ENCODE measurements at places on chromosomes 3 and 15. TPM values are rescaled to one million over a fixed set of nuclear protein-coding genes. Genes with fewer than 3 reads are reported as not detected.
A peak's percentile ranks its signal among the peaks of the same experiment; 100 is the strongest.

- no peak for DNase-seq
Measured at GRCh38 chr3:27360113-27361078, 8.8 kb downstream of the NEK10 start.

The XYLB gene
- total RNA-seq: 0.91 TPM

The TMCC1 gene
- 28.3 TPM for total RNA-seq

The ADAMTS7 gene
- total RNA-seq: 24.2 TPM

GRCh38 chr3:101484805-101485620, 28.0 kb downstream of the SENP7 start:
- DNase-seq: no peak

- DNase-seq: no peak
Measured at GRCh38 chr3:40763807-40764206, 239.0 kb downstream of the ZNF621 start.

The GCSAM gene
- total RNA-seq: 0.25 TPM

DNA sequence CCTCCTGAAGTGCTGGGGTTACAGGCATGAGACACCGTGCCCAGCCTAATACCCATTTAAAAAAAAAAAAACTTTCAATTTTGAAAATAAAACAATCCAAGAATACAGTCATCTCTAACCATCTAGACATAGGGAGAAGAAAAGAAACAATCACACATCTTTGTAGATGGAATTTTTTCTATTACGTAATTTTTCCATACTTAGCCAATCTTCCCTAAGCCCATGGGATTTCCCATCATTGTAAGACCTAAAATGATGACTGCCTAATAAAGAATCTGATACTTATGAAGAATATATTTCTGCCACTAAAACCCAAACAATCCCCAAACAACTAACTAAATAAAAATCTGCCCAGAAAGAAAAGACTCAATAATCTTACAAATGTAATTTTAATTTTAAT, 88.7 kb downstream of the CBLB start:
- no peak for DNase-seq

The ADPRH gene
- 9.8 TPM for total RNA-seq

The GOLGA8T gene
- 0.47 TPM for total RNA-seq

GRCh38 chr3:43709022-43709421, 18.3 kb downstream of the ABHD5 start:
- DNase-seq: no peak

DNA sequence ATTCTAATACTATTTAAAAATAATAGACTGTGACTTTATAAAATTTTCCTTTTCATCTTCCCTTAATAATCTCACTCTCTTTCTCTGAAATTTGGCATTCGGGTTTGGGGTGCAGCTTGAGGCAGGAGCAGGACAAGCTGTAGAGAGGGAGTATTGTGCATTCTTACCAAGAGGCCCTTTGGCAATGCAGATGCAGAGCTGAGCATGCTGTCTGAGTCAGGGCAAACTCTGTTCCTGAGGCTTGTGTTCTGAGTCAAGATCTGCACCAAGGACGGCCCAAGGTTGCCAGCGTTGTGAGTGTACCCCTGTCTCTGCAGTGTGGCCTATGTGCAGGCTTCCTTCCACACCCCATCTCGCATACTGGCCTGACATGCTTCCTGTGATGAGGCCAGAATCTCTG, 343.8 kb upstream of the FRG2C start:
- no peak for DNase-seq

- DNase-seq: no peak
Measured at GRCh38 chr3:184172681-184173373, 1.8 kb upstream of the AP2M1 start.

DNA sequence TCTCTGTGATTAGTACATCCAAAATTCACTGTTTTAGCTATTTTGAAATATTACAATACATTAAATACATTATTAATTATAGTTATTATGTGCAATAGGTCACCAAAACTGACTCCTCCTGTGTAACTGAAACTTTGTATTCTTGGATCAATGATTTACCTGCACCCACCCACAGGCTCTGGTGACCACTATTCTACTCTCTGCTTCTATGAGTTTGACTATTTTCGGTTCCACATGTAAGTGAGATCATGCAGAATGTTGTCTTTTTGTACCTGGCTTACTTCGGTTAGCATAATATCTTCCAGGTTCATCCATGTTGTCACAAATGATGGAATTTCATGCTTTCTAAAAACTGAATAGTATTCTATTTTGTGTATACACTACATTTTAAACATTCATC, 43.8 kb downstream of the SLC2A2 start:
- DNase-seq: no peak

- DNase-seq: no peak
Measured at GRCh38 chr3:458653-459310, 262.2 kb downstream of the CHL1 start.

DNA sequence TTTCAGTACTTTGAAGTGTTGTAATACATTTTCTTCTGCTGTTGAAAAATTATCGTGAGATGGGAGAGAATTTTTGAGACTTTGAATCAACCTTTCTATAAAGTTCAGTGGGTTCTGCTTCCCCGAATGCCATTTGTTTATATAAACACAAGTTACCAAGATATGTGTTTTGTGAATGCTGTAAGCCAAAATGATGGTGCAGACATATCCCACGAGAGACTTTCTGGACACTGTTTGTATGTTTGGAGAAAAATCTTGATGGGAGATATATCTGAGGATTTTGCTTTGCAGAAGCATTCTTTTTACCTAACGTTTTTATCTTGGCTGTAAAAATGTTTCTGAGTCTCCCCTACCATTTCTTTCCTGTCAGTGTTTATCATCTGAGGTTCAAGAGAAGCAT, 526.6 kb upstream of the ZNF717 start:
- no peak for DNase-seq

The KLHL40 gene
- 0.22 TPM for total RNA-seq

- DNase-seq: peak; percentile 32
Measured at GRCh38 chr15:31392761-31393401, 66.2 kb downstream of the KLF13 start.

DNA sequence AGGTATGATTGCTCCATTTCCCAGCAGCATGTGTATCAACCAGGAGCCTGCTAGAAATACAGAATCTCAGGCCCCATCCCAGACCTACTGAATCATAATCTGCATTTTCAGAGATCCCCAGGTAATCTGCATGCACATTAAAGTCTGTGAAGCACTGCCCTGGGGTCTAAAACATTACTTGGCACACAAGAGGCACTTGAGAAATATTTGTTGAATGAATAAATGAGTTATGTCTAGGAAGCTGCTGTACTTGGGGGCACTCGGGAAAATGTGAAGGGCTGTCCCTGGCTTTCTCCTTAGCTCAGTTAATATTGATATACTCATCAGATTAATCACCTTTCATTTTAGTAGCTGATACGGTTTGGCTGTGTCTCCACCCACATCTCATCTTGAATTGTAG, 184.4 kb downstream of the RORA start:
- no peak for DNase-seq

DNA sequence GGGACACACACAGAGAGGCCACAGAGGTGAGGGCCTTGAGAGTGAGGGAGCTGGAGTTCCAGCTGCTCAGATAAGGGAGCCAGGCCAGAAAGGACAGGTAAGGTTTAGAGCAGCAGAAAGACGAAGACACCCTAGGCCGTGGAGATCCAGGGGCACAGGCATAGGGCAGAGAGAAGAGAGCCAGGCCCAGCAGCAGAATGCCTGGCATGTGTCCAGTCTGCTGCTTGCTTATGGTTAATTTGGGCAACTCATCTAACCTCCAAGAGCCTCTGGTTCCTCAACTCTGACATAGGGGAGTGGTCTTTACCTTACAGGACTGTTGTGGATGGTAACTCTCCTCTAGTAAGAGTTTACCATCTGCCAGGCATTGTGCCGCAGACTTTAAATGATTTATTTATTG, 35.9 kb downstream of the STARD5 start:
- no peak for DNase-seq

DNA sequence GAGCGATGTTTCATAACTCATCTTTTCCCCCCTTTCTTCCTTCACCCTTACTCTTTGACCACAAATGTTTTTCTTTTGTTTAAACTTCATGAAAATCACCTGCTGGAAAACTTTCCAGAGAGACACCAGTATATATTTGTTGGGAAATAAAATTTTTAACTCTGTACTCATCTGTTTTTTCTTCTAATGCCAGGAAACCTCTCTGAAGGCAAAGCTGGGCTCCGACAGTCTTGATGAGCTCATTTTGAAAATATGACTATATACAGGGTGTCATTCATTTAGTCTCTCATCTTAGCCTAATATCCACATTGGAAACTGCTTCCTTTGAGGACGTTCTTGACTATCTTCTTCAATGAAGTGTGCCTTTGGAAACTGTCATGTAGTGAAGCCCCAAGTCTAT, 339.6 kb upstream of the ROBO2 start:
- no peak for DNase-seq

The GOLGA8B gene
- 11.8 TPM for total RNA-seq

GRCh38 chr3:142664311-142664710, 59.5 kb upstream of the TRPC1 start:
- DNase-seq: no peak

The MLF1 gene
- 200 TPM for total RNA-seq

The CYP8B1 gene
- not detected for total RNA-seq

DNA sequence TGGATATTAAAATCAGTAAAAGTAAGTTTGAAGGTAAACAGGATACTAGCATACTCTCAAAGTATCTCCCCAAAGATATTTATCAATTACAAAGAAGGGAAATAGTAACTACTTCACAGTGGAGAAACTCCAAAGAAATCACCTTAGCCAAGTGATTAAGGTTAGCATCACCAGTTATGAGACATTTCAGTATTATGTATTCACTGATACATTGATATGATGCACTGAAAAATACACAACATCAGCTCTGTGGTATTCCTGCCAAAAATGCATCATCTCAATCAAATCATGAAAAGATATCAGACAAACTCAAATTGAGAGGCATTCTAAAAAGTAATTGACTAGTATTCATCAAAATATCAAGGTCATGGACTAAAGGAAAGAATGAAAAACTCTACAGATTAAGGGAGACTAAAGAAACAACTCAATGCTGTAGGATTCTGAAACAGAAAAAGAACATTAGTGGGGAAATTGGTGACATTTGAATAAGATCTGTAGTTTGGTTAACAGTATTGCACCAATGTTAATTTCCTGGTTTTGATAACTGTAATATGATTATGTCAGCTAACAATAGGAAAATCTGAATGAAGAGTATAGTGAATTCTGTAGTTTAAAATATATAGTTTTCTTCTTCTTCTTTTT, 215.4 kb downstream of the UACA start:
- DNase-seq: no peak

- no peak for DNase-seq
Measured at GRCh38 chr3:141646760-141647561, 91.1 kb upstream of the RNF7 start.

The POLG gene
- total RNA-seq: 31.1 TPM

The ABHD10 gene
- 62.7 TPM for total RNA-seq

The TTC21A gene
- total RNA-seq: 2.1 TPM

The UNC13C gene
- 0.22 TPM for total RNA-seq

The TMC3 gene
- total RNA-seq: not detected

The FAM3D gene
- total RNA-seq: 0.16 TPM

DNA sequence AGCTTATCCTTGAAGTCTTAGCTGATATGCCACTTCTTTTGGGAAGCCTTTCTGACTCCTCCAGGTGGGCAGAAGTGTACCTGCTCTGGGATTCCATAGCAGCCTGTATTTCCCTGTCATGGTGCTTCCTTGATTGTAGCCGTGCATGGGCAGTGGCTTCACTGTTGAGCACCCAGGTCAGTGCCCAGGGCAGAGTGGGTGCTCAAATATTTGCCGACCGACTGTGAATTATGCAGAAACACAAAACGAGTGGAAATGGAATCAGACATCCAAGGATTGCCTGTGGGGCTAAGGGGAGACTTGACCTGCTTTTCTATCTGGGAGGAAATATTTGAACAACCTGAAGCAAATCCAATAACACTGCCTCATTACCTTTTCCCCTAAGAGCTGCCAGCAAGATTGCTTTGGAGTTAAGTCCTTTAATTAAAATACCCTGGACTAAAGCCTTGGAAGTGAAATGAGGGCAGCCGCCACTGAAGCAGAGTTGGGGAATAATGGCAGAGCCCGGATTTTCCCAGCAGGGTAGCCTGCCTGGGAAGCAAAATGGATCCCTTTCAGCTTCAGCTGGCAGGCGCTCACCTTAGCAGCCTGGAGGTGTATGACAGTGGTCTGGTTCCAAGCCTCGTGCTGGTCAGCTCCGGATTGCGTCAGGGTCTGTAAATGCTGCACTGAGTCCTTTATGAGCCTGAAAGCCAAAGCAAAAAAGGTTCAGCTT, 14.9 kb downstream of the ACOX2 start:
- no peak for DNase-seq

DNA sequence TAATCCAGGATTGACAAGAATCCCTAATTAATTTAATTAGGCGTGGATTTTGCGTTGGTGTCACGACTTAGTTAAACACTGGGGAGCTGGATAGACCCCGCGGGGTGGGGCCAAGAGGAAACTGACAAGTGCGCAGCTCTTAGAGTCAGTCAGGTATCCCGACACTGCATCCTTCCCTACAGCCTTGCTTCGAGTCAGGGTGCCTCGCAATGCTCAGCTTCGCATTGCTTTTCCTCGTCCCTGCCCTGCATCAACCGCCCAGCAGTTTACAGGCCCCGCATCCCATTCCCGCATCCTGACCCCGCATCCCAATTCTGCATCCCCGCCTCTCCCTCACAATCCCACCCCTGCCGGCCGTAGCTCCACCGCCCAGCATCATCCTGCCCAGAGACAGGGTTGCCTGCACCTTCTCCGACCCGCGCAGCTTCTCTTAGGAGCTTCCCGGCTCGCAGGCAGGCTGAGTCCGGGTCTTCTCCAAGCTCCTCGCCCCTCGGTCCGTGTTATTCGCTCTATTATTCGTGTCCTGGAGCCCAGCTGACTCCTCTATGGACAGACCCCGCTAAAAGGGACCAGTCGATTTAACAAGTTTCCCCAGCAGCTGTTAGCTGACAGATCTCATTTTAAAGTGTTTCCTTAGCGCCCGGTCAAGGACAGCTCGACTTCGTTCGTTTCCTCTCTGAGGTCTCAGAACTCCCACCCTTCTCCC, 699 bp upstream of the SHOX2 start:
- no peak for DNase-seq

DNA sequence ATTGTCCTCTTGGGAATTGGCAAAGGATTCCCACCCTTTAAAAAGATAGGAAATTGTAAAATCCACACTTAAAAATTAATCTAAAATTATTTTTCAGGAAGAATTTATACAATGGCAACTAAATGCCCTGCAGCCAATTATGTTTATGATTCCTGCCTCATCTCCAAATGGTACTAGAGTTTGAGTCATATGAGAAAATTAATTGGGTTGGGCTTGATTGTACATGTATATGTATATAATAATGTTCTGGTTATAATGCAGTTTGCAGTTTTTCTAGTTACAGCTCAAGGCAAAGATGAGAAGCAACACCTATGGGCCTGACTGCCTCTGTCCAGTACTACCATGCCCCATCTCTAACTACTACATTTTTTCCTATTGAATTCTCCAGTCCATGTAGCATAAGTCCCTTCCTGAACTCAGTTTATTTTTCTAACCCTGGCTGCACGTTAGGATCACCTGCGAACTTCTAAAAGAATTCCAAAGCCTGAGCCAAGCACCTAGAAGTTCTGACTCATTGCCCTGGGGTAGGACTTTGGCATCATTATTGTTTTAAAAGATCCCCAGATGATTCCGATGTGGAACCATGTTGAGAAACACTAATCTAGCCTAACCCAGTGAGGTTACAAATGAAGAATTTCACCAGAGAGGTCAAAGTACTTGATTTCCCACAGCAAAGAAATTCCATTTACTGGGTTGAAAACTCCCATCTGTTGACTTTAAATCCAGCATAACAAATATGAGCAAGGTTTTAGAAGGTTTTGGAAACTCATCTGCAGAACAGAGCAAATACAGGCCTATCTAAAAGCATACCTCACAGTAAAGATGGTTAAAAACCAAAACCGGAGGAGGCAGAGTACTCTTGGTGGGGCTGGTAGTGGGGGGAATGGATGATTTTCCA, 19.4 kb downstream of the TGFBR2 start:
- DNase-seq: no peak

- DNase-seq: no peak
Measured at GRCh38 chr3:3744826-3745225, 54.4 kb upstream of the LRRN1 start.

Measured in left ventricle myocardium inferior (tissue), 1 donor.